ENCODE measurements at places on chromosomes 11 and 22.

GRCh38 chr11:94068764-94069163 is 47.6 kb downstream of the HEPHL1 start:
- DNase-seq = no peak

DNA sequence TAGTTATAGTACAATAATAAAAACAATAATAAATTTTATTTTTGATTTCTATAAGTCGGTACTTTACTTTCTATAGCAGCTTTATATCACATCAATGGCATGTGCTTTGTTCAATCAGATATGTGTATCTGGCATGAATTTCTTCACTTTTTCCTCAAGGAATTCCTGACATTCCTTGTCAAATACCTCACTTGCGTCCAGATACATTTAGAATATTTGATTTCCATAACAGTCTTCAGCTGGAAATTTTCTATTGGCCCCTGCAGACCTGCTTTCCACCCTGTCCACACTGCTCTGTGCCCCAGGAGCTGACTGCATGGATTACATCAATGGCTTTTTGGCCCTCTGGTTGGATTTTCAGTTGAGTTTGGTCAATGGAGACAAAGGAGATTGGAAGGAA is 93.2 kb downstream of the FAR1 start:
- DNase-seq = no peak

GRCh38 chr11:28992996-28993395 is 884.8 kb downstream of the METTL15 start:
- DNase-seq = no peak

- no peak for DNase-seq
Observed at GRCh38 chr11:65785319-65786007, 1.4 kb upstream of the OVOL1 start.

DNA sequence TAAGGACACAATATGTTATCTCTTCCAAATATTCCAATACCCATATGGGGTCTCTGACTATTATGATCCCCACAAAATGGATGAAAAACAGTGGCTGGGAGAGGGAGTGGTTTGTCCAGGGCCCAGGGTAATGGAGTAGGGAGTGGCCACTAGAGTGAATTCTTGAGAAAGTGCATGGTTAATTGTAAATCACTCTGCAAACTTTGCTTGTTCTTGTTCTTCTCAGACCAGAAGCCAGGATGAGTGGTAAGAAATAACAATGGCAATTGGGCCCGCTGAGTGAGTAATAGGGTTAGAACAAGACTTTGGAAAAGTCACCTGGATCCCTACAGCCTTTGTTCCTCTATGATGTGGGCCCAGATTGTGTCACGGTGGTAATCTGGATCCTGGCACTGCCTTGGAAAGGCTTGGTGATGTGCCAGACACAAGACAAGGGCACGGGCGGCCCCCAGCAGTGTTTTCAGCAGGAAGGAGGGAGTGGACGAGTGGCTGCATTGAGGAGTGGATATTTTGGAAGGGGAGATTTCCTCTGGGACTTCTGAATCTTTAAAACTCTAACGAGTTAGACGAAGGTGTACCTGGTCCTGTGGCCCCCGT is 18.2 kb upstream of the KIRREL3 start:
- DNase-seq = no peak
